ENCODE measurements at places on chromosomes 1 and 21.

DNA sequence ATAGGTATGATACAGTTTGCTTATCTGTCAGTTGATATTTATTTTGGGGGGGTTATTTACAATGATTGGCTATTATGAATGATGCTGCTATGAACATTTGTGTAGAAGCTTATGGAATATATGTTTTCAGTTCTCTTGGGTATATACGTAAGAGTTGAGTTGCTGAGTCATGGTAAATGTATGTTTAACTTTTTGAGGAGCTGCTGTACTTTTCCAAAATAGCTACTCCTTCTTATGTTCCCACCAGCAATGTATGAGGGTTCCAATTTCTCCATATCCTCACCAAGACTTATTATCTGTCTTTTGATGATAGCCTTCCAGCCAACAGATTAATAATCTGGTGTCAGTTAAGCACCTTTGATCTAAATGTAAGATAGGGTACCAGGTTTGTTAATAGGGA is 11.9 kb downstream of the SOAT1 start:
- no peak for DNase-seq

DNA sequence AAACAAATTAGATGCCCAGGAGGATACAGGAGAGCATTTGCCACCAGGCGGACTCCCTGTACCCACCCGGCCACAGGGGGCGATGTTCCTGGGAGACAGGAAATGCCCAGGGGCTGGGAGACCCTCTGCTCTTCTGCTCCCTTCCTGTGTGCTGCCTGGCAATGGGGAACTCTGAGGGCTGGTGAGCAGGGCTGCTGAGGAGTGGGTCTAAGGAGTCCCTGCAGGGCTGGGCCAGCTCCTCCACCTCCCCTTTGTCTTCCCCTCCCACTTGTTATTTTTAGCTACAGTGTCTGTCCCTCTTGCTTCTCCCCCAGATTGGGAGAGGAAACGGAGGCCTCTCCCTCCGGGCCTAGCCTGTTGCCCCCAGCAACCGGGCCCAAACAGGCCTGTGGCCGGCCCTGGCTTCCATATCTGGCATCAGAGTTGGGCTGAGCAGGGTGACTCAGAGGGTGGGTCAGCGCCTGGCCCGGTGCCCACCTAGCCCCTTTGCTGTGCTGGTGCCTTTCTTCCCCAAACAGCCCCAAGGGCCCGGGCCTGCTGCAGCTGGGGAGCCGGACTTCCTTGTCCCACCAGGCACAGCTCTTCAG is 11.6 kb downstream of the LMNA start:
- DNase-seq: peak; percentile 82

DNA sequence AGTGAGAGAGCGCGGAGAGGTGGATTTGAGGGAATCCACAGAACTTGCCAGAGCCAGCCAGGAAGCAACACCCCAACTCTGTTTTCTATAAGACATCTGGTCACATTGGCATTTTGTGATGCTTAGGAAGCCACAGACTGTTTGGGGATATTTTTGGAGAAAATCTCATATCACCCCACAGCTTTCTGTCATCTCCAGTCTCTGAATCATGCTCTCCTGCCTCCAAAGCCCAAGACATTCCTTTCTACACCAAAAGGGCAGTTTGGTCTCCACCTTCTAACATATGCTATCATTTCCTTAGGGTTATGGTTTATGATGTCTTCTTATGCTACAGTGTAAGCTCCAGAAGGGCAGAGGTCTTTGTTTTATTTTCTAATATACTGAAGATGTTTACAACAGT is 14.4 kb upstream of the BCL10 start:
- DNase-seq: no peak

DNA sequence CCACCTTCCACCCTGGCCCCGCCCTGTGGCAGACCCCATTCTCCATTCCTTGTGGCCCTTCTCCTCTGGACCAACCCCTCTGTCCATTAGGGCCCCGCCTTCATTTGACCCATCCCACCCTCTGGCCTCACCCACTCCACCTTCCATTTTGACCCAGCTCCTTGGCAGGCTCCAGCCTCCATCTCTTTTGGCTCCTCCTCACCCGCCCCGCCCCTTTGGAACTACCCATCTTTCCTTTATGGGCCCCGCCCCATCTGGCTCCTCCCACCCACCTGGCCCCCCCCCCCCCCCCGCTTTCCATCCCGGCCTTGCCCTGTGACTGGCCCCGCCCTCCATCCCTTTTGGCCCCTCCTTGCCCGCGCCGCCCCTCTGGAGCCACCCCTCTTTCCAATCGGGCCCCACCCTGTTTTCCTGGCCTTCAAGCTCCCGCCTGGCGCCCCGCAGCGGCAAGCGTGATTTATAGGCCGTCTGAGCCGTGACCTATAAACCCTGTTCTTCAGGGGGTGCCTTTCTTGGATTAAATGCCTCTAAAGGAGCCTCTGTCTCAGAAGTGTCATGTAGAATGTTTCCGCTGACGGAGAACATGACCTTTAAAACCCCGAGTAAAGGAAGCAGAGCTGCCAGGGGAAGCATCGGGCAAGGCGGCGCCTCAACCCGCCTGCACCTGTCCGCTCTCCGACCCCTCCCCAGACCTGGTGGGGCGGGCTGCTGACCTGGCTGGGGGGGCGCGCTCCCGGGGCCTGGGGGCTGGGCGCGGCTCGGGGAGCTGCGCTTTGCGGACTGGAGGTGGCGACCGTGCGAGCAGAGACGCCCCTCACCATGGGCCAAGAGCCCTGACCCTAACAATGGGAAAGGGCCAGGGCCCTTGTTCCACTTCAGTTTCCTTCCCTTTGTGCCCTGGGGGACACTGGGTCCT is 178.0 kb downstream of the CAMTA1 start:
- DNase-seq: peak; percentile 87

- no peak for DNase-seq
These were observed 27.8 kb downstream of the TMEM53 start for GRCh38 chr1:44646261-44647110.

Measured in activated T-cell treated with anti-CD3 and anti-CD28 coated beads, Interleukin-2, amount 50 U/mL, for 72 hours (primary cell).